Cardiac ventricle fibroblast (primary cell): ENCODE measurements at places on chromosomes 2 and 18. TPM values are rescaled to one million over a fixed set of nuclear protein-coding genes. Genes with fewer than 3 reads are reported as not detected.

Gene SERPINB11
- total RNA-seq = not detected in 2 replicates

Gene SKOR2
- not detected in 2 replicates for total RNA-seq

Gene TXNDC2
- 0.19 TPM in 1 of 2 replicates, not detected in the other for total RNA-seq

Gene PJVK
- 1.4 and 1.9 TPM in 2 replicates for total RNA-seq

Gene SP140L
- total RNA-seq = 5.8 and 7.1 TPM in 2 replicates

Gene SALL3
- total RNA-seq = 0.44 and 0.62 TPM in 2 replicates

Gene REG1B
- total RNA-seq = not detected in 2 replicates

Gene EGR4
- total RNA-seq = not detected in 2 replicates

Gene GALNT5
- 10.0 and 11.3 TPM in 2 replicates for total RNA-seq

Gene MERTK
- total RNA-seq = 0.64 and 2.7 TPM in 2 replicates

Gene PROKR1
- not detected in 2 replicates for total RNA-seq

Gene ACYP2
- total RNA-seq = 10.0 and 11.3 TPM in 2 replicates

Gene SERPINB3
- not detected in 2 replicates for total RNA-seq

Gene COL4A4
- total RNA-seq = 32.8 and 35.2 TPM in 2 replicates

Gene MOGAT1
- total RNA-seq = not detected in 2 replicates

Gene PPP1R1C
- total RNA-seq = not detected in 2 replicates

Gene RAB6C
- not detected in 2 replicates for total RNA-seq

Gene PAX8
- total RNA-seq = 1.9 and 3.0 TPM in 2 replicates
